ENCODE measurements at places on chromosomes 16 and 17.

- no peak for DNase-seq
Observed at GRCh38 chr16:29975811-29976511, 2.3 kb downstream of the TAOK2 start.

DNA sequence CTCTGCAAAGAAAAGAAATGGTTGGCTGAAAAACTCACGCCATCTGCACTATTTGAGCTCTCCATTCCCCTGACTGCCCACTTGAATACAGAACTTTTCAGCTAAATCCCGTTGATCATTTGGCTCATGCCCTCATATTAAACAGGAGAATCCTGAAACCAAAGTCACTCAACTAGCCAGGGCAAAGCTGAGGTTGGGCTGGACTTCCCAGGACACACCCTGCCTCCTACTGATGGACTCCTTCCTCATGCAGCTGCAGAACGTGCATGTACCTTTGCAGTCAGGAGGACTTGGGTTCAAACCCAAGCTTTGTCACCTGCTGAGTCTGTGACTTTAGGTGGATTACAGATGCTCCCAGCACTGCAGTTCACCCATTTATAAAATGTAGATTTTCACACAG, 7.7 kb downstream of the ASIC2 start:
- no peak for DNase-seq

- no peak for DNase-seq
Observed at GRCh38 chr17:5785338-5785737, 201.0 kb upstream of the NLRP1 start.

- no peak for DNase-seq
Observed at GRCh38 chr17:60944751-60945150, 267.1 kb downstream of the BCAS3 start.

DNA sequence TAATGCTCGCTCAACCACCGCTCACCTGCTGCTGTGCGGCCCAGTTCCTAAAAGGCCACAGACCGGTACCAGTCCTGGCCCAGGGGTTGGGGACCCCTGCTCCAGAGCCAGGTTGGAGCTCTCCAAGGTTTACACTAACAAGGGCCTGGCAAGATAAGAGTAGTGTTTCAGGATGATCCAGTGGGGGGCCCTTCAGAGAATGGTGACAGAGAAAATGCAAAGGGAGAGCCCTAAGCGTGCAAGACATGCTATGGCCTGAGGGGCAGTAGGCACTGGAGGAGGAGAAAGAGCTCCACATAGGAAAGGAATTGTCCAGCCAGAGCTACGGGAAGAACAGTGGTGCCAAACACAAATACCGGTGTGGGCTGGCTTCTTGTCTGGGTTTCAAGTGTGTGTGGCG, 233.4 kb downstream of the STX8 start:
- DNase-seq, result no peak

GRCh38 chr17:16945663-16946218, 26.2 kb downstream of the TNFRSF13B start:
- no peak for DNase-seq

GRCh38 chr17:81277421-81277820, 17.7 kb downstream of the SLC38A10 start:
- peak; percentile 9 for DNase-seq

DNA sequence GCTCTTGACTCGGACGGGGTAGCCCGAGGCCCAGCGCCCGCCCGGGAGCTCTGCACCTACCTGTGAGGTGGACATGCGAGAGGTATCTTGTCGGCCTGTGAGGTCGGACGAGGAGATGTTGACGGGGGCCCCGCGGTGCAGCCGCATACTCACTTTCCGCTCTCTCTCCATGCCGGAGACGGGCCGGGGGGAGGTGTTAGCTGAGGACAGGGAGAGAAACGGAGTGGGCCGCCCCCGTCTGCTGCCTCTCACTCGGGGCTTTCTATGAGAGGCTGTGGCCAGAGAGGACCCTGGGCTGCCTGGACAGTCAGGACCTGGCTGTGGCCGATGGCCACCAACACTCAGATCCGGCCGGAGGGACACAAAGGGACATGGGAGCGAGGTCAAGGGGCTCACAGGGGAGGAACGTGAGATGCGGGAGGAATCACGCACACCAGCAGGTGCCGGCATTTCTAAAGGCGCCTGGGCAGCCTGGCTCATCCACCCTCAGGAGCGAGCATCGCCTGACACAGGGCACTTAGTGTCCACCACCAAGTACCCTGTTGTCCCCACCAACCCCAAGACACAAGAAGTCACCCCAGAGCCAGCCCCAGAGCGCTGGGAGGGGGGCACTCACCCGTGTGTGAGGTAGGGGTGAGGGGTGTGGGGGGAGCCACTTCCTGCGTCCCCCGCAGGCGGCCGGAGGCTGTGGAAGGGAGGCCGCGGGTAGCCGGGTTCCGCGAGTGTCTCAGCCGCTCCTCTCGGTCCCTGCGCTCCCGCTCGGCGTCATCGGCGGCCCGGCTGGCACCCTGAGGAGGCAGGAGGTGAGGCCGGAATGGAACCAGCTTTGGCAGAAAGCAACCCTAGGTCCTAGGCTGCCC, 20.2 kb downstream of the SLC16A3 start:
- no peak for DNase-seq

DNA sequence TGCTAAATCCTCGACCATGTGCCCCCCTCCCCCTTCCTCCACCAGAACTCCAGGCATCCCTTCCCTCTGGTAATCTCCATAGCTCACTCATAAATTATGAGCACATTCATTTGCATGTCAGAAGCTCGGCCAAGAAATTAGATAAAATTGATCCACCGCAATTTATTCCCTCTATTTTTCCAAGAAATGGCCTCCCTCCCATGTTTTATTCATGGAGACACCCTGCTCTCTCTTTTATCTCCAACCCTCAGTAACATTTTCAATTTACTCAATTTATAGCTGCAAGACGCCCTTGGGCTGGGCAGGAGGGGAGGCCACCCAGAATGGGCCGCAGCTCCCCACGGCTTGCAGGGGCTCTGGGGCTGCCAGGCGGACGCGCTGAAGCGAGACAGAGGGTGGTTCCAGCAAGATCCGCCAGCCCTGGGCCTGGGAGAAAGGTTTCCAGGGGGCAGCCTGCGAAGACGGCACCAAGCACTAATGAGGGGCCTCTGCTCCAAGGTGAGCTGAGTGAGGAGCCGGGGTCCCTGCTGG, 54.7 kb upstream of the ZNF423 start:
- no peak for DNase-seq

GRCh38 chr17:83131401-83132011, 52.1 kb downstream of the METRNL start:
- no peak for DNase-seq

DNA sequence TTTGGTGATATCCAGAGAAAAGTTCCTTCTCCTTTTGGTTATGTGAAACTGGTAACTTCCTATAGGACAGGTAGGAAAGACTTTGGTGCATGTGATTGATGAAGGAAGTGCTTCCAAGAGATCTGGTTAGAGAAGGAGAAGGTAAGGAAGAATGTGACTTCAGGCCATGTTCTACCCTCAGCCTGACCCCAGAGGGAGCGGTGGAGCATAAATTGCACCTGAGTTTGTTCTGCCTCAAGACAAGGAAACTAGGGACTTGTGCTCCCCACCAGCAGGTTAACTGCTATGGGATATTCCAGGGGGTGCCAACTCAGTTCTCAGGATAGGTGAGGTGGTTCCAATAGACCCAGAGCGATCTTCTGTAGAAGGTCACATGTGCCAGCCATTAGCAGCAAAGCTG, 299.3 kb upstream of the XYLT1 start:
- no peak for DNase-seq

GRCh38 chr17:9905902-9906301, 831 bp upstream of the RCVRN start:
- DNase-seq, result no peak

DNA sequence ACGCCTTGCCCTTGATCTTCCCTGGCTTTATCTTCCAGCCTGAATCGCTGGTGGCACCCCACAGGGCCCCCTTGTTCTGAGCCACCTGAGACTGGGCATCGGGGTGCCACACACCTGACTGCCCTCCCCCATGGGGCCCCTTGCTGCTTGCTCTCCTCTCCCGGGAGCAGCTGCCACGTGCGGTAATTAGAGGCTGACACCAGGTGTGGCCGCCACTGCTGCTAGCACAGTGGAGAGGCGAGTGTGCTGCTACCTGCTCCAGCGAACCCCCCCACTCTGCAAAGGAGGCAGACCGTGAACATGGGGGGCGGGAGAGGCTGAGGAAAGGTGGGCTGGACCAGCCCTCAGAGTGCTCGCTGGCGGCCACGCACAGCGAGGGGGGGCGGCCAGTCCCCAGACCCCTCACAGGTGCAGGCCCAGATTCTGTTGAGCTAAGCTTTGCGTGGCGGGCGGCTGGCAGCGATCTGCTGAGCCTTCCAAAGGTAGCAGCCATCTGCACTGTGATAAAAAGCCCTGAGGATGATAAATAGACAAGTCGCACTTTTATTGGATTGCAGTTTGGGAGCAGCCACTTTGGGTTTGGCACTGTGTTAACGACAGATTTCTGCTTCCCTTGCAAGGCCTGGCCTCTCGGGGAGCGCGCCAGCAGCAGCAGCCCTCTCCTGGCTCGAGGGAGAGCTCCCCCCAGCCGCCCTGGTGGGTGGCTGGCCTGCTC, 167.9 kb upstream of the GSE1 start:
- DNase-seq, result peak; percentile 88

DNA sequence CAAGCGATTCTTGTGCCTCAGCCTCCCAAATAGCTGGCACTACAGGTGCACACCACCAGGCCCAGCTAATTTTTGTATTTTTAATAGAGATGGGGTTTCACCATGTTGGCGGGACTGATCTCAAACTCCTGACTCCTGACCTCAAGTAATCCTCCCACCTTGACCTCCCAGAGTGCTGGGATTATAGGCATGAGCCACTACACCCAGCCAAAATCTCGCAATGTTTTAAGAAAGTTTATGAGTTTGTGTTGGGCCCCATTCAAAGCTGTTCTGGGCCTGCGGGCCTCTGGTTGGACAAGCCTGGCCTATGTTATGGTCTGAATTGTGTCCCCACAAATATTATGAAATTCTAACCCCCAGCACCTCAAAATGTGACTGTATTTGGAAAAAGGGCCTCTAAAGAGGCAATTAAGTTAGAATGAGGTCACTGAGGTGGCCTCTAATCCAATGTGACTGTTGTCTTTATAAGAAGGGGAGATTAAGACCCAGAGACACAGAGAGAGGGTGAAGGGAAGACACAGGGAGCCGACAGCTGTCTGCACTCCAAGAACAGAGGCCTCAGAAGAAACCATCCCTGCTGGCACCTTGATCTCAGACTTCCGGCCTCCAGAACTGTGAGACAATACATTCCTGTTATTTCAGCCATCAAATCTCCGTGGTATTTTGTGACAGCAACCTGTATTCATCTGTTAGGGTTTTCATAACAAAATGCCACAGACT, 469.9 kb downstream of the HS3ST4 start:
- DNase-seq, result no peak

- peak; percentile 60 for DNase-seq
Observed at GRCh38 chr16:1781758-1782407, 488 bp downstream of the SPSB3 start.

DNA sequence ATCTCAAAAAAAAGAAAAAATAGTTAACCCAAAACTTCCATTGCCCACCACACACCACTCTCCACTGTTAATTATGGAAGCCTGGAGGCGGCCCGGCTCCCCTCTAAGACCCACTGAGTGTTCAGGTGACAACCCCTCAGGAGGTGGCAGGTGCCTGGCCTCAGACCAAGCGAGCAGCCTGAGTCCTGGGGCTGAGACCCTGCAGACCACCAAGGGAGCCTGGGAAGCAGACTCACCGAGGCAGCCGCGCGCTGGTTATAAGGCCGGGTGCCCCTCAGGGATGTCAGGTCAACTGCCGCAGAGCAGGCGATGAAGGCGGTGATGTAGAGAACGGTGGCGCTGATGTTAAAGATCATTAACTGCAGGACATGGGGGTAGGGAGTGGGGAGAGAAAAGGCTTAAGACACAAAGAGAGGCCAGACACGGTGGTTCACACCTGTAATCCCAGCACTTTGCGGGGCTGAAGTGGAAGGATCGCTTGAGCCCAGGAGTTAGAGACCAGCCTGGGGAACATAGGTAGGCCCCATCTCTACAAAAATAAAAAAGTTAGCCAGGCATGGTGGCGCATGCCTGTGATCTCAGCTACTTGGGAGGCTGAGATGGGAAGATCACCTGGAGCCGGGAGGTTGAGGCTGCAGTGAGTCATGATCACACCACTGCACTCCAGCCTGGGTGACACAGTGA, 13.3 kb downstream of the ARL2BP start:
- DNase-seq, result no peak

- DNase-seq, result no peak
Observed at GRCh38 chr16:24801761-24802302, 43.9 kb upstream of the SLC5A11 start.

DNA sequence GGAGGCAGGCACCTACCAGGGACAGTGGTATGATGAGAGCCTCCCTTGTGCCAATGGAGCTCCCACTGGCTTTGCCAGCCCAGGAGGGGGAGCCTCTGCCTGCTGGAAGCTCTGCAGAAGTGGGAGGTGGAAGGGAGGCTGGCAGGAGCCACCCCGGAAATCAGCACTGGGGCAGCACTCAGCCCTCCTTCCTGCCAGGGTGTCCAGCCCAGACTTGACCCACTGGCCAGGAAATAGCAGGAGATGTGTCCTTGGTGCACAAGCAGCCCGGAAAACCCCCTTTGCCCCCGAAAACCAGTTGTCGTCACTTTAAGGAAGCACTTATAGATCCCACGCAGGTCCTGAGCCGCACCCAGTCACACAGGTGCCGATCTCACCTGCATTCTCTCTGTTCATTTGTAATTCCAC, 49.3 kb upstream of the CACNG4 start:
- DNase-seq, result peak; percentile 45

DNA sequence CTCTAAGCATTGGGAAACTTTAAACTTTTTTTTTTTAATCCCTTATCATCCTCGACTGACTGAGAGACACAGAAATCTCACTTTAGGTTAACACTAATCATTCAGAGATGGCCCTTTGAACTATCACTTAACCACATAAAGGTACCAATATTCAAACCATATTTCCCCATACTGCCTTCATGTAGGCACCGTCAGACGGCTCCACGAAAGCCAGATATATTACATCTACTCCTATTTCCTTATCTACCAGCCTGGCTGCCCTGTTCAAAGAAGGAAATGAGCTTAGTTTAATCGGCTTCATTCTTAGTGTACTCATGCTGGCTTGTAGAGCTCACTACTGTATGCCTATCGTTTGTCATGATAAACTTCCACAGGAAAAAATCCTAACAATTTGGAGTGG, 270.9 kb downstream of the CEP112 start:
- DNase-seq, result no peak

- peak; percentile 63 for DNase-seq
Observed at GRCh38 chr17:81926451-81927151, 934 bp downstream of the MAFG start.

- DNase-seq, result no peak
Observed at GRCh38 chr16:4110680-4111079, 5.6 kb downstream of the ADCY9 start.

GRCh38 chr16:1917665-1918350, 407 bp downstream of the HS3ST6 start:
- DNase-seq, result no peak

- DNase-seq, result no peak
Observed at GRCh38 chr16:14121872-14122271, 50.8 kb downstream of the MRTFB start.

DNA sequence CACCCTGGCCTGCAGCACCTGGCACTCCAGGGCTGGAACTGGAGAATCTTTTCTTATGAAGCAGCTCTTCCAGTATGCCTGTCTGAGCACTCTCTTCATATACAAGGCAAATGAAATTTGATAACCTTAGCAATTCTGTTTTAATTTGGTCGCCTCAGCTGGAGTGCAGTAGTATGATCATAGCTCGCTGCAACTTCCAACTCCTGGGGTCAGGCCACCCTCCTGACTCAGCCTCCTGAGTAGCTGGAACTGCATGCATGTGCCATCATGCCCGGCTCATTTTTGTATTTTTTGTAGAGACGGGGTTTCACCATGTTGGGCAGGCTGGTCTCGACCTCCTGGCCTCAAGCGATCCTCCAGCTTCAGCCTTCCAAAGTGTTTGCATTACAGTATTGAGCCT, 140.8 kb upstream of the CHMP6 start:
- DNase-seq, result peak; percentile 64

- no peak for DNase-seq
Observed at GRCh38 chr17:39080421-39081078, 70.9 kb downstream of the PLXDC1 start.
